ENCODE measurements at places on chromosomes 3 and 15.

GRCh38 chr3:180011927-180012326 lies 24.8 kb downstream of the PEX5L start:
- no peak for DNase-seq

GRCh38 chr3:68985146-68985790 lies 28.2 kb downstream of the EOGT start:
- no peak for DNase-seq

DNA sequence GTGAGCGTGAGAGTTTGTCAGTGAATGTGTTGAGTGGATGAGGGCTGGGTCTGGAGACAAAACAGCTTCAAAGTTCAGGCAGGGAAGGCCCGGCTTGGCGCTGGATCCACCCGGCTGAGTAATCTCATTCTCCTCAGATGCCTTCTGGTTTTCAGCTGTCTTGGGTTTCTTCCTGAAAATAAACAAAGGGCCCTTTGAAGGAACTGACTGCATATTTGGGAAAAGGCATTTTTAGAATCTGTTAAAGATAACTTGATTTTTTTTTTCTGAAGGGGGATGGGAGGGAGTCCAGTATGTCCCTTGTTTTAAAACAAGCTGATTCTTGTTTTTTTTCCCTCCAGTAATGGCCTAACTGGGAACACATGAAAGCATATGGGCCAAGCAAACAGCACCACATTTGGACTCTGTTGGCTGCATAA lies 86.4 kb downstream of the TIGIT start:
- no peak for DNase-seq

- DNase-seq, result no peak
Measured at GRCh38 chr15:41987246-41987924, 15.0 kb upstream of the EHD4 start.
